Neural progenitor cell (in vitro differentiated cells): ENCODE measurements at places on chromosomes 3 and 15. TPM values are rescaled to one million over a fixed set of nuclear protein-coding genes. Genes with fewer than 3 reads are reported as not detected.
A peak's percentile ranks its signal among the peaks of the same experiment; 100 is the strongest.

- no peaks in the 10 kb centered on the region for H3K27me3 ChIP-seq
- H3K27ac ChIP-seq, result no peak overlapping the region
- no peak overlapping the region for H3K4me3 ChIP-seq
- DNase-seq, result peak; percentile 34
- no peaks in the 10 kb centered on the region for H3K36me3 ChIP-seq
- H3K4me1 ChIP-seq, result no peaks in the 10 kb centered on the region
Observed at GRCh38 chr15:29364426-29365078, 94.9 kb upstream of the NSMCE3 start.

The DPH3 gene
- 23.0 and 31.2 TPM in 2 replicates for total RNA-seq

DNA sequence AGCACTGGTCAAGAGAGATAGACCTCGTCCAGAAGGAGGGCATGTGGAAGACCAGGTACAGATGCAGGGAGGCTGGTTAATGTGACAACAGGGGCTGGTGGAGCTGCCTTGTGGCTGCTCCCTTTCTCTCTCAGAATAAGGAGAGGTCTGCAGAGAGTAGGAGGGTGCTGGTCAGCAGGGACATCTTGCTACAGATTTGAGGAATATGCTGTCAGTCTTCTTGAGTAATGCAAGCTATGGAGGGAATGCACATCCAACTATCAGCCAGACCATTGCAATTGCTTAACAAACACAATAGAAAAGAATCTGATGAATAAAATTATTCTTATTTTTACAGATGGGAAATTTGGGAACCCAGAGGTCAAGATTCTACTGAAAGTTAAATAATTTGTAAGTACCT is 20.3 kb upstream of the SIAH2 start:
- H3K4me1 ChIP-seq, result no peaks in the 10 kb centered on the region
- no peaks in the 10 kb centered on the region for H3K27me3 ChIP-seq
- H3K27ac ChIP-seq, result no peak overlapping the region
- no peak for DNase-seq
- H3K36me3 ChIP-seq, result no peaks in the 10 kb centered on the region
- no peak overlapping the region for H3K4me3 ChIP-seq

The MYRIP gene
- total RNA-seq, result 0.28 and 0.62 TPM in 2 replicates

GRCh38 chr15:74775132-74775562 is 6.7 kb upstream of the CSK start:
- H3K27ac ChIP-seq, result no peak overlapping the region
- no peak for DNase-seq
- H3K4me1 ChIP-seq, result peaks cover 28% of the 10 kb centered on the region
- no peaks in the 10 kb centered on the region for H3K36me3 ChIP-seq
- H3K27me3 ChIP-seq, result peaks cover 13% of the 10 kb centered on the region

DNA sequence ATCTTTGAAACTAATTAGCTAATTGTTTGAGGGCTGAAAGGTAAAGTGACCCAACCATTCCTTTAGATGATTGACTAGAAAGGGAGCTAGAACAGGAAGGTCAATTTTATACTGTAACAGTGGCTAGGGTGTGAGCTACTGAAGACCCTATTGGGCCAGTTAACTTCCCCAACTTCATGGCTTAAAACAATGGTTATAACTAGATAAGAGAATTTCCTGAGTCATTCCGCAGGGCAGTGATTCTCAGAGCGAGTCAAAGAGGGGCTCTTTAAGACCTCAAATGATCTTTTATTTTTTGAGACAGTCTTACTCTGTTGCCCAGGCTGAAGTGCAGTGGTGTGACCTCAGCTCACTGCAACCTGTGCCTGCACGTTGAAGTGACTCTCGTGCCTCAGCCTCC is 33.7 kb upstream of the TTBK2 start:
- no peak overlapping the region for H3K27ac ChIP-seq
- no peaks in the 10 kb centered on the region for H3K27me3 ChIP-seq
- no peak for DNase-seq
- peaks cover 15% of the 10 kb centered on the region for H3K36me3 ChIP-seq

GRCh38 chr3:79767194-79767904 is 449 bp downstream of the ROBO1 start:
- H3K27ac ChIP-seq, result no peak overlapping the region
- H3K4me3 ChIP-seq, result peak overlapping the region; percentile 50
- H3K4me1 ChIP-seq, result peaks cover 9% of the 10 kb centered on the region
- no peaks in the 10 kb centered on the region for H3K36me3 ChIP-seq
- peaks cover 74% of the 10 kb centered on the region for H3K27me3 ChIP-seq

The GRAMD2A gene
- total RNA-seq, result 0.40 and 0.43 TPM in 2 replicates

DNA sequence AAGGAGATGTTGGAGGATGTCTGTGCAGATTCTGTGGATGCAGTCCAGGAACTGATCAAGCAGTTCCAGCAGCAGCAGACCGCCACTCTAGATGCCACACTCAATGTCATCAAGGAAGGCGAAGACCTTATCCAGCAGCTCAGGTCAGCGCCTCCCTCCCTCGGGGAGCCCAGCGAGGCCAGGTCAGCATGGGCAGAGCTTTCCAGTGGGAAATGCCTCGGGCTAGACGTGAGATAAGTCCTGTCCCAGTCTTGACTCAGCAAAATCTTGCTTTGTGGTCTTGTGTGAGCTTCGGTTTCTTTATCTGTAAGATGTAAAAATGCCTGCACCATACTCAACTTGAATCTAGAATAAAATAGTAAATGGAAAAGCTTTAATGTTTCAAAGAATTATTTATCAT is 335.1 kb upstream of the UMPS start:
- H3K27me3 ChIP-seq, result no peaks in the 10 kb centered on the region
- DNase-seq, result no peak
- no peak overlapping the region for H3K4me3 ChIP-seq
- H3K27ac ChIP-seq, result no peak overlapping the region
